Cerebellar nuclear complex (tissue), 1 donor: ENCODE measurements at places on chromosomes 1 and 21.

GRCh38 chr21:14523234-14523633 is 22.9 kb downstream of the SAMSN1 start:
- DNase-seq, result no peak

GRCh38 chr1:86645851-86646250 is 58.5 kb upstream of the SH3GLB1 start:
- no peak for DNase-seq

DNA sequence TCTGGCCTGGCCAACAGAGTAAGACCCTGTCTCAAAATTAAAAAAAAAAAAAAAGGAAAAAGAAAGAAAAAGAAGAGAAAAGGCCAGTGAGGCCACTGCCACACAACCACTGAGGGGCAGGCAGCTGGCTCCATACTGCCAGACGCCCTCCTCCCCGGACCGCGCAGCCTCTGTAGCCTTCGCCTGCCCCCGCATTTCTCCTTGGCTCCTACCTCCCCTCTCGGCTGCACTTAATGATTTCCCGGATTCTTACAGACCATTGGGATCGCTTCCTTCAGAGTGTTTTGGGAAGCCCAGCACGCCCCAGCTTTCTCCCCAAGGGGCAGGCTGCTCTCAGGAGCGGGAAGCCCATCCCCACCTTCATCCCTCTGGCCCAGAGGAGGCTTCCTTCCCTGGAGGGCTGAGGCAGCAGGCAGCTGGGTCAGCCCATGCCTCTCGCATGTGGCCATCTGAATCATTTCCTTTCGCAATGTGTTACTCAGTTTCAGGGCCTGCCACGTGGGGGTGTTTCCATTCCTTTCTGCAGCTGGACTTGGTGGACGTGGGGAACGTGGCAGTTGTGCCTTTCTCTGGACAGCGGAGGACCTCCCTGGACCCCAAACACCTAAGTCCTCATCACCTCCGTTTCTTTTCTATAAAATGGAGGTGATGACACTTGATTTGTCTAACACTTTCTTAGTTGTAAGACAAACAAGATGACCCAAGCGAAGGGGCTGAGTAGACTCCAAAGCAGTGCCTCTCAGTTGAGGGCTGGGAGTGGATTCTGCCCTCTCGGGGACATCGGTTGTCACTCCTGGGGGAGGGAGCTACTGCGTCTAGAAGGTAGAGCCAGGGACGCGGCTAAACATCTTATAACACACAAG is 2.3 kb downstream of the SLC2A5 start:
- DNase-seq, result no peak

DNA sequence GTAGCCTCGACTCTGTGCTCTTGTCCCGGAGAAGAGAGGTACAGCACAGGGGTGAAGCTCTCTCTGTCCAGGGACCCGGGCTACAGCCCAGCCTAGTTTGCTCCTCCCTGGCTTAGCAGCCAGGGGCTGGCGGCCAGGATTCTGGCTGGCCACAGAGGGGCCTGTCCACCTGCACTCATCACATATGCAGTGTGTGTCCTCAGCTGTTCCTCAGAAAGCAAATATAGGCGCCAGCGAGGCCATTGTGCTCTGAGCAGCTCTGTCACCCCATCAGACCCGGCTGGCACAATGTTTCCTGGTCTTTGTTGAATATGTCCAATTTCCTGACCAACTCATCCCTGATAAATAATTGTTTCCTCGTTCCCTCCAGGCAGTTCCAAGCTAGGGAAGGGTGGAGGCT is 28.5 kb downstream of the KCND3 start:
- no peak for DNase-seq

- DNase-seq, result no peak
Observed at GRCh38 chr1:117540532-117540931, 65.3 kb upstream of the TENT5C start.

- DNase-seq, result no peak
Observed at GRCh38 chr1:28358716-28359115, 10.8 kb upstream of the PHACTR4 start.

- DNase-seq, result no peak
Observed at GRCh38 chr1:222234351-222234750, 313.6 kb downstream of the HHIPL2 start.

DNA sequence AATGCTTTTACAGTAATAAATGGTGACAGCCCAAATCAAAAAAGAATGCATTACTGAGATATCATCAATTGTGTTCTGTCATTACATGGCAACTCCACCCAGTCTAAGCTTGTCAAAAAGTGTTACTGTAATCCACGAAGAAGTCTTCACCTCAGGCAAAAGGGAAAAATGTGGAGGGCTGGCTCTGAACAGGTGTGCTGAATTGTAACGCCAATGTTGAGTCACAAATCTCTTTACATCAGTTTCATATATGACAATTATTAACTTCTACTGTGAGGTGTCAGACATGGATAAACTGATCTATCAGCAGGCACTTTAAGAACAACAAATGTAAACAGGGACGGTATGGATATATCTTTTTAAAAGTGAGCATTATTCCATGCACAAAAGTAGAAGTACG is 98.5 kb upstream of the DMRTA2 start:
- no peak for DNase-seq

GRCh38 chr1:205312866-205313562 is 8.5 kb downstream of the NUAK2 start:
- no peak for DNase-seq
